HT1080 (cell line): ENCODE measurements at places on chromosomes 5 and 9. TPM values are rescaled to one million over a fixed set of nuclear protein-coding genes. Genes with fewer than 3 reads are reported as not detected.

PRRT1B gene
- total RNA-seq, result not detected in 2 replicates

ROPN1L gene
- 0.40 TPM in 1 of 2 replicates, not detected in the other for total RNA-seq

FCN2 gene
- not detected in 2 replicates for total RNA-seq

ERP44 gene
- 12.1 and 17.4 TPM in 2 replicates for total RNA-seq

INSL6 gene
- total RNA-seq, result not detected in 2 replicates

ECM2 gene
- total RNA-seq, result 0.11 and 0.17 TPM in 2 replicates

SIMC1 gene
- total RNA-seq, result 9.4 and 9.6 TPM in 2 replicates

PTGR1 gene
- 3.9 and 6.5 TPM in 2 replicates for total RNA-seq

LHX3 gene
- not detected in 2 replicates for total RNA-seq

CCDC69 gene
- 15.5 and 18.4 TPM in 2 replicates for total RNA-seq

LCN15 gene
- not detected in 2 replicates for total RNA-seq

TOR1A gene
- total RNA-seq, result 55.1 and 75.2 TPM in 2 replicates

NFIL3 gene
- total RNA-seq, result 5.9 and 6.1 TPM in 2 replicates

POMT1 gene
- 7.8 and 9.6 TPM in 2 replicates for total RNA-seq

LMAN2 gene
- 213 and 237 TPM in 2 replicates for total RNA-seq

FOXD4L4 gene
- 0.14 and 0.70 TPM in 2 replicates for total RNA-seq

TAF1L gene
- not detected in 2 replicates for total RNA-seq

FGF10 gene
- not detected in 2 replicates for total RNA-seq

PCDHB5 gene
- total RNA-seq, result 0.10 and 0.90 TPM in 2 replicates

ZBED3 gene
- total RNA-seq, result 0.60 and 0.76 TPM in 2 replicates

TNC gene
- 44.5 and 45.8 TPM in 2 replicates for total RNA-seq

ZNF366 gene
- total RNA-seq, result not detected in 2 replicates

RAB3C gene
- not detected in 2 replicates for total RNA-seq

WNK2 gene
- not detected in 2 replicates for total RNA-seq

PROB1 gene
- 0.17 and 0.53 TPM in 2 replicates for total RNA-seq

CCIN gene
- 0.03 TPM in 1 of 2 replicates, not detected in the other for total RNA-seq

SLC2A8 gene
- 5.1 and 8.9 TPM in 2 replicates for total RNA-seq

GGTA1 gene
- not detected in 2 replicates for total RNA-seq

AQP7 gene
- total RNA-seq, result not detected in 2 replicates

PCDHGA11 gene
- total RNA-seq, result 0.42 and 0.50 TPM in 2 replicates

LRRC26 gene
- not detected in 2 replicates for total RNA-seq

SPATA31A3 gene
- not detected in 2 replicates for total RNA-seq

IL31RA gene
- 6.9 and 7.8 TPM in 2 replicates for total RNA-seq

AMACR gene
- total RNA-seq, result 10.6 and 12.8 TPM in 2 replicates

HACD4 gene
- not detected in 2 replicates for total RNA-seq

HSPB3 gene
- not detected in 2 replicates for total RNA-seq

SPACA9 gene
- total RNA-seq, result 2.6 and 5.5 TPM in 2 replicates

FGD3 gene
- 0.06 TPM in 1 of 2 replicates, not detected in the other for total RNA-seq

FAM120A gene
- total RNA-seq, result 91.7 and 99.0 TPM in 2 replicates

MOB3B gene
- total RNA-seq, result 2.1 and 3.0 TPM in 2 replicates

ASTN2 gene
- 10.1 and 11.4 TPM in 2 replicates for total RNA-seq

ADAMTS12 gene
- total RNA-seq, result 0.10 TPM in 2 replicates

CLK4 gene
- 5.2 and 6.5 TPM in 2 replicates for total RNA-seq

ENTREP1 gene
- 0.43 and 0.51 TPM in 2 replicates for total RNA-seq

CDK7 gene
- total RNA-seq, result 55.3 and 83.2 TPM in 2 replicates

UGT3A1 gene
- not detected in 2 replicates for total RNA-seq

TMEM174 gene
- total RNA-seq, result not detected in 2 replicates

HARS1 gene
- 116 and 121 TPM in 2 replicates for total RNA-seq

CRB2 gene
- total RNA-seq, result not detected in 2 replicates

DNM1 gene
- 12.9 and 18.9 TPM in 2 replicates for total RNA-seq

PAPPA gene
- total RNA-seq, result 3.7 and 5.4 TPM in 2 replicates

PCDHGC3 gene
- total RNA-seq, result 36.5 and 44.6 TPM in 2 replicates

C9 gene
- not detected in 2 replicates for total RNA-seq

KIF27 gene
- 0.87 and 1.4 TPM in 2 replicates for total RNA-seq

NKD2 gene
- total RNA-seq, result not detected in 2 replicates

IL4 gene
- not detected in 2 replicates for total RNA-seq

MEIKIN gene
- total RNA-seq, result not detected in 2 replicates

SMU1 gene
- total RNA-seq, result 29.6 and 36.3 TPM in 2 replicates

SIT1 gene
- total RNA-seq, result not detected in 2 replicates
